ENCODE measurements at places on chromosomes 1 and 21. TPM values are rescaled to one million over a fixed set of nuclear protein-coding genes. Genes with fewer than 3 reads are reported as not detected.

- DNase-seq = no peak
These were observed 156.1 kb downstream of the KIF26B start for GRCh38 chr1:245310571-245311531.

DNA sequence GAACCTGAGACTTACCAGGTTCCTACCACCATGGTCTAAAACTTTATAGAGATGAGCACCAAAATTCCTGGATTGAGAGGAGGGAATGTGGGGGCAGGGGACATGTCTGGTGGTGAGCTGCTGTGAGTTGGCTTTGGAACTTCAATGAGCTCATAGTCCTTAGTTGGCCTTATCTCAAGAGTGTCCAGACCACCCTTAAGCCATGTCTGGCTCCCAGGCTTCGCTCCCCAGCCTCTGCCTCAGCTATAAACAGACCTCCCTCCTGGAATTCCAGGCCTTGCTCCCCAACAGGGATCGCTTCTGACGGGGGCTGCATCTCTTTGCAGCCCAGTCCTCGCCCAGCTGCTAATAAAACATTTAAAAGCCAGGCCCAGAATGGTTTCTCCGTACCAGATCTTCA, 19.5 kb downstream of the ATF3 start:
- DNase-seq = no peak

DNA sequence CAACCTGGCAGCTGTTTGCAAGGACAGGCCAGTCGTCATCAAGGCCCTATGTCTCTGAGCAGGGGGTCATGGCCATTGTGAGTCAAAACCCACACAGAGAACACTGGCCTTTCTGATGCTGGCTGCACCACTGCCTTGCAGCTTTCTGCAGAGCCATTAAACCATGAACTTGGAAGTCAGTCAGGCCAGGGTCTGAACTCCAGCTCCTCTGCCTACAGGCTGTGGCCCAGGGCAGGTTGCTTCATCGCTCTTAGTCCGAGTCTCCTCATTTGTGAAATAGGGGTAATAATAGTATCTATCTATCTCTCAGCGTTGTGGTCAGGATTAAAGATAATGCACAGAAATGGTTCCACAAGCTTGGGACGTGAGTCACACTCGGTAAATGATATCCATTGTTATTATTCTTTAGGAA, 35.8 kb upstream of the HIVEP3 start:
- no peak for DNase-seq

The OR2L5 gene
- not detected for total RNA-seq

The IRF6 gene
- total RNA-seq = 0.13 TPM

The TRNP1 gene
- total RNA-seq = 36.3 TPM

The SELE gene
- total RNA-seq = not detected

Data from osteocyte (in vitro differentiated cells).